IPS DF 6.9 (cell line): ENCODE measurements at places on chromosomes 6 and 20.

DNA sequence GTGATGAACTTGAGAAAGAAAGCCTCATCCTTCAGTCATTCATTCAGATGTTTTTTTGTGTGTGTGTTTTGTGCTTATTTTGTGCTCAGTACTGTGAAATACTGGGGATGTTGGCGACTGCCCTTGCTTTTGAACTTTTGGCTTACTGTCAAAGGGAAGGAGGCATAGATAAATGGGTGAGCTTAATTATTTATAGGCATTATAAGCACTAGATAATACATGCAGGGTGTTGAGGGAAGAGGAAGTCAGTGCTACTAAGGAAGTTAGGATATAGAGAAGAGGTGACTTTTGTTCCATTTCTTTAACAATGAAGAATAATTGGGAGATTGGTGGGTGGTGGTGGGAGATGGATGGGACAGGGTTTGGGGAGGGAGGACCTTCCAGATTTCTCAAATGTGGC lies 23.6 kb downstream of the XRN2 start:
- DNase-seq, result no peak

DNA sequence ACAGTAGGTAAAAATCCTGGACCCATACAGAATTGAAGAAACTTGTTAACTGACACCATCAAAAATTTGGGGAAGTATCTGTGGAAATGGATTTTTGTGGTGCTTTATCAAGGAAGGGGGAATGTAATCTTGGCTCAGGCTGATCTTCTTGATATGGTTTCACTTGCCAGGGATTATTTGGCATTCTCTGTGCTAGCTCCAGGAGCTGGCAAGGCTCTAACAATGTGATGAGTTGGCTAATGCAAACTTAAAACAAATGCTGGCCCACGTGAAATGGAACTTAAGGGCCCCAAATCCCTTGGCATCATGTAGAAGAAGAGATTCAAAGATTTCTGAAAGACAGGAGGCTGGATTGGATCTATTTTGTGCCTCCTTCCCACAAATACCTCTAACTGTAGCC lies 13.1 kb downstream of the KCNS1 start:
- no peak for DNase-seq

DNA sequence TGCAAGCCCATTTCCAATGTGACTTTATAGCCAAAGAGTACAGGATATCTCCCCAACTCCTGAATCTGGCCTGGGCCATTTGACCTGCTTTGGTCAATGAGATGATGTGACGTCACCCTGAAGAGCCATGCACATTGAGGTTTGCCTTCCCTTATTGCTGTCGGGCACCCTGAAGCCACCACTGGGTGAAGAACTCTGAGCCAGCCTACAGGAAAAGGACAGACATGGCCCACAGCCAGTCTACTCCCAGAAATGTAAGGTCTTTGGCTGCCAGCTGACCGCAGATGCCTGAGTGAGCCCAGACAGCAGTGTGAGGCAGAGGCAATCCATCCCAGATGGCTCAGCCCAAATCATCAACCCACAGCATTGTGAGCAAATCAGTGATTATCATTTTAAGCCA lies 3.7 kb upstream of the SYNDIG1 start:
- no peak for DNase-seq

DNA sequence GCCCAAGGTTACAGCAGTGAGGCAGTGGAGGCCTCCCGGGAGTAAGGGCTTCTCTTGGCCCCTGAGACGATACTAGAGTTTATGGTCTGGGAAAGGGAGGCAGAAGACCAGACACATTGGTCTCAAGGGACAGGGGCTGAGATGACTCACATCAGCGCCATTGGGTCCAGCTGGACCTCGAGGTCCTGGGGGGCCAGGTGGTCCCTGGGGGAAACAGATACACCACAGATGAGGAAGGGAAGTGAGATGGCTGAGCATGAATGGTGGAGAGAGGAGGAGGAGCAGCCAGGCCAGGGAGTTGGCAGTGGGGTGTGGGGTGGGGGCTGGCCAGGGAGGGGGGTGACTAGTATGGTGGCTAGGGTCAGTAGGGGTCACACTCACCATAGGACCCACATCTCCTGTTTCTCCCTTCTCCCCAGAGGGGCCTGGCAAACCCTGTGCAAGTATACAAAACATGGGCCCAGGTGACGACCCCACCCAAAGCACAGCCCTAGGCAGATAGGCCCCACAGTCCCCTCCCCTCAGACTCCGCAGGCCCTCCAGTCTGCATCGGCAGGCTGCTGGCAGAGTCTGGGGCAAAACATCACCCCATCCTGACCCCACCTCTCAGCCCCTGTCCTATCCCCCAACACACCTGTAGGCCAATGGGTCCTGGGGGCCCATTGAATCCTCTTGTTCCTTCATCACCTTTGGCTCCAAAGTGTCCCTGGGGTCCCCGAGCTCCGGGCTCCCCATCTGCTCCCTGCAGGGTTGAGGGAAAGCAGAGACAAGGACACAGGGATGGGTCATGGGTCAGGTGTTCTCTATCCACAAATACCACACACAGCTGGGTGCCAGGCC lies 21.9 kb downstream of the COL11A2 start:
- no peak for DNase-seq
